Activated naive CD4-positive, alpha-beta T cell treated with Interleukin-2 at 50 U/mL for 16 hours (primary cell): ENCODE measurements at places on chromosomes 3 and 15.

DNA sequence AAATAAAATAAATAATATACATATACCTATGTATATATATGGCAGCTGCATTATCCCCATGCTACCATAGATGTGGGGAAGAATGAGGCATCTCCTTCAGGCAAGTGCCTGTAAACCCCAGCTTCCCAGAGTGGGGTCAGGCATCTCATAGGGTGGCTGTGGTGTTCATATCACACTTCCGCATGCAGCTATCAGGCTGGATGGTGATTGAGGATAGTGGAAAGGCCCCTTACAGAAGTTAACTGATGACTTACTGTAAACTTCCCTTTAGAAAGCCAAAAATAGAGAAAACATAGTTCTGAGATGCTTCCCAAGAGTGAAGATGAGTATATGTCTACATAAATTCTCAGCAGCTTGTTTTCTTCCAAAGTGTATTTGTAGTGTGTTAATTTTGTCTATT lies 3.5 kb upstream of the PP2D1 start:
- no peak for DNase-seq

DNA sequence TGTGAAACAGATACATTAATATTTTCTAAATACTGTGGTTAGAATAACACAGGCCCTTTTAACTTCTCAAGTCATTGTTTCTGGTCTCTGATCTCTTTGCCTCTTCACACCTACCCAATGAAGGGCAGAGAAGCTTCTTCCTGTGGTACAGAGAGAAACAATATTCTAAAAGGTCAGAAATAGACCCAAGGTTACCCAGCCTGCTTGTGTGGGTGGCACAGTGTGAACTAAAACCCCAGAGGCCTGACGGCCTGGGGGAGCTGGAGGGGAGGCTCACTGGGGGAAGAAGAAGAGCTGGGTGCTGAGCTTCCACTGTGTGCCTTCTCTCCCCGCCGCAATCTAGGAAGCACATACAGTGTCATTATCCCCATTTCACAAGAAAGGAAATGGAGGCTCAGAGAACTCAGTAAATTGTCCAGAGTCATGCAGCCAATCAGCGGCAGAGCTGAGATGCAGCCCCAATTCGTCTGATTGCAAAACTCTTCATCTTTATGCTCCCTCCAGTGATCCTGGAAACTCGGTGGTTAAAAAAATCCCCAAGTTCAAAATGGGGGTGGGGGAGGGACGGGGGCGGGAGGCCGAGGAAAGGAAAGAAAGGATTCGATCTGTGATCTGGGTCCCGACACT lies 64.1 kb upstream of the HEG1 start:
- no peak for DNase-seq

DNA sequence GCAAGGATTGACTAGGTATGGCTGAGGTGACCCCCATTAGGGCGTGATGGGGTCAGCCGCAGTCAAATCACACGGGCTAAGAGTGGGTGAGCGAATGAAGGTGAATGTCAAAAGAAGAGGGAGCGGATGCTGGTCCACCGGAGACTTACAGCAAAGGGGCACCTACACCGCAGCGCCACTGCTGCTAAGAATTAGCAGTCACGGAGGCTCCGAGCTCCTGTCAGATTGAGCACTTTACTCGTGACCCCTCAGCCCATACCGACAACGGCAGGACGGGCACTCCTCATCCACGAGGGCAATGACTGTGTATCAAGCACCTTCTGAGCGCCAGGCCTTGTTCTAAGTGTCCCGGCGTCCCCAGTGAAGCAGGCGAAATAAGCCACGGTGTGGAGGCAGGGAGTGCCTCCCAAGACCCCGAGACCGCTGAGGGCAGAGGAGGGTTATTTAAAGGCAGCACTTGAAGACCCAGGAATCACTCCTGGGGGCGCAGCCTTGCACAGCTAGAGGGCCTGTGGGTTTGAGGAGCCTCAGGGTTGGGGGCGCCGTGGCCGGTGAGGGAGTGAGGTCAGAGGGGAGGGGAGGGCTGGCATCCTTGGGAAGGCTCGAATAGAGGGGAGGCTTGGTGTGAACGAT lies 61.6 kb upstream of the GATA2 start:
- DNase-seq: no peak

GRCh38 chr3:51946796-51947195 lies 4.6 kb downstream of the PARP3 start:
- no peak for DNase-seq

- no peak for DNase-seq
Measured at GRCh38 chr3:148203297-148204010, 494.2 kb upstream of the AGTR1 start.

DNA sequence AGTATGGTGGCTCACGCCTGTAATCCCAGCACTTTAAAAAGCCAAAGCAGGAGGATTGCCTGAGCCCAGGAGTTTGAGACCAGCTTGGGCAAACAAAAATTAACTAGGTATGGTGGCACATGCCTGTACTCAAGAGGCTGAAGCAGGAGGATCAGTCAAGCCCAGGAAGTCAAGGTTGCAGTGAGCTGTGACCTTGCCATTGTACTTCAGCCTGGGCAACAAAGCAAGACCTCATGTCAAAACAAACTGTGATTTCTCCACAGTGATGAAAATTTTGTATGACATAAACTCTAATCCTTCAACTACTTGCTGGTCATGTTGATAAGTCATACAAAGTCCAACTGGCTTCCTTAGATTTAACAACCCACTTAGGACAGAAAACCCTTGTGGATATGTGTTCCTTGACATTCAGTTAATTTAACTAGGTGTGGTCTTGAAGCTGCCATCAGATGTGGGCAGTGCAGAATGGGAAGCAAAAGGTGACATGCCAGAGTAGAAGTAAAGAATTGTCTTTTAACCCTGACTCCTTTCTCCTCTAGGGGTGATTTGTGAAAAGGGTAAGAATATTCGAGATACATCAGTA lies 263.3 kb downstream of the PTPRG start:
- DNase-seq: no peak

DNA sequence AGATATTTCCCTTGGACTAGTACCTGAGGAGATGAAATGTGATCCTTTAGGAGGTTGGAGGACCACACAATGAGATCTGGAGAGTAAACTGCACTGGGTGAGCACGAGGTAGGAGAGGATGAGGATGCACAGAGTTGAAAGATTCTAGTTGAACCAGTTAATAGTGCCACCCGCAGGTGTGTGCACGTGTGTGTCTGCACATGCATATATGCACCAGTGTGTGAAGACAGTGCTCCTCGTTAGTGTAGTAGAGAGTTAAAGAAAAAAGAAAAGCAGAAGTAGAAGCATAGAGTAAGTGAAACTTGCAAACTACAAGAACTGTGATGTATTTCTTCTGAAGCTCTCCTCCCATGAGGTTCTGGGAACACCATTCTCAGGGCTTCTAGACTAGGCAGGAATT lies 8.4 kb downstream of the MED12L start:
- DNase-seq: no peak

DNA sequence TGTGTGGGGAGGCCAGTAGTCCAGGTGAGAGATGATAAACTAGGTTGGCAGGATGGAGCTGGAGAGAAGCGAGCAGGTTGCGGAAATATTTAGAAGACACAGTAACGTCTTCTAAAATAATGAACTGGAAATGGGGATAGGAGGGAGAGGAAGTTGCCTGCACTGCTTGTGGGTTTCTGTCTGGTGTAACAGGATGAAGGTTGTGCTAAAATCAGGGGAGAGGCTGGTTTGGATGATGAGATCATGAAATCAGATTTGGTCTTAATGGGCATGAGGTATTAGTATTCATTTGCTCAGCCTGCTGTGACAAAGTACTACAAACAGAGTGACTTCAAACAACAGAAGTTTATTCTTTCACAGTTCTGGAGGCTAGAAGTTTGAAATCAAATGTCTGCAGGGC lies 32.1 kb upstream of the TNFAIP8L3 start:
- DNase-seq: no peak

GRCh38 chr3:16373341-16373946 lies 108.4 kb downstream of the OXNAD1 start:
- DNase-seq: no peak

DNA sequence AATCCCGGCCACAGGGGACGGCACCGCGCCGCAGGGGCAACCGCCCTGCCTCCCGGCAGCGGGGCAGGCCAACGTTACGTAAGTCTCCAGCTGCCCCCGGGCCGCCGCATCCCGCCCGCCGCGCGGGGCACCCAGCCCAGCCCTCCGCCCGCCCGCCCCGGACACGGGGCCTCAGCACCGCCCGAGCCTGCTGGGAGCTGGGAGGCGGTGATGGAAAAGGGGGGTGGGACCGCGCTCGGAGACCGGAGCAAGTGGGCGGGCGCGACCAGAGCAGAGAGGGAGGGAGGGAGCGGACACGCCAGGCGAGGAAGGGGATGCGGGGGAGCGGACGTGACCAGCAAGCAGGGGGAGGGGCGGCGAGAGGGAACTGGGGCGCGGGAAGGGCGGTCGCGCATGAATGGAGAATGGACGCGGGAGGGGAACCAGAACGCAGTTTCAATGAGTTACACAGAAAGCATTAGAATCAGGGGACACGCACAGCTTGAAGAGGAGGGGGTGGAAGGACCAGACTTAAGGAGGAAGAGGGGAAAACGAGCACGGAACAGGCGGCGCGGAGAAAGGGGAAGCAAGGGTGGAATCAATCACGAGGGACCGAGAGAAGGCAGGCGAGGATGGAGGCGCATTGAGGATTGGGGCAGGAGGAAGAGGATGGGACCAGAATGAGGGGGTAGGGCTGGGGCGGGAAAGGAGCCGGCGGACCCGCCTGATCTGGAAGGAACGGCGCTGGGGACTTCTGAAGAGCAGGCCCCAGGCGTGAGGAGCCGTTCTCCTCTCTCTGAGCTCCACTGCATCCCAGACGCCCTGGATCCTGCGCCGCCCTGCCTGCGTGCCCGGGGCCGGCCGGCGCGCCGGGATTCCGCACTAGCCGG lies 559 bp downstream of the PKM start:
- peak; percentile 84 for DNase-seq

- peak; percentile 91 for DNase-seq
Measured at GRCh38 chr3:48685603-48686511, at the start of gene NCKIPSD. TSS of gene NCKIPSD (minus strand) at chr3:48685915. CDS start at chr3:48685807, 108 bp downstream.

GRCh38 chr3:186108106-186108940 lies 566 bp downstream of the ETV5 start:
- peak; percentile 15 for DNase-seq

GRCh38 chr3:4426261-4426781 lies 40.7 kb downstream of the SUMF1 start:
- DNase-seq: no peak

- no peak for DNase-seq
Measured at GRCh38 chr3:115524549-115524948, 98.8 kb upstream of the GAP43 start.

- DNase-seq: no peak
Measured at GRCh38 chr3:11536132-11536935, 107.4 kb downstream of the VGLL4 start.

DNA sequence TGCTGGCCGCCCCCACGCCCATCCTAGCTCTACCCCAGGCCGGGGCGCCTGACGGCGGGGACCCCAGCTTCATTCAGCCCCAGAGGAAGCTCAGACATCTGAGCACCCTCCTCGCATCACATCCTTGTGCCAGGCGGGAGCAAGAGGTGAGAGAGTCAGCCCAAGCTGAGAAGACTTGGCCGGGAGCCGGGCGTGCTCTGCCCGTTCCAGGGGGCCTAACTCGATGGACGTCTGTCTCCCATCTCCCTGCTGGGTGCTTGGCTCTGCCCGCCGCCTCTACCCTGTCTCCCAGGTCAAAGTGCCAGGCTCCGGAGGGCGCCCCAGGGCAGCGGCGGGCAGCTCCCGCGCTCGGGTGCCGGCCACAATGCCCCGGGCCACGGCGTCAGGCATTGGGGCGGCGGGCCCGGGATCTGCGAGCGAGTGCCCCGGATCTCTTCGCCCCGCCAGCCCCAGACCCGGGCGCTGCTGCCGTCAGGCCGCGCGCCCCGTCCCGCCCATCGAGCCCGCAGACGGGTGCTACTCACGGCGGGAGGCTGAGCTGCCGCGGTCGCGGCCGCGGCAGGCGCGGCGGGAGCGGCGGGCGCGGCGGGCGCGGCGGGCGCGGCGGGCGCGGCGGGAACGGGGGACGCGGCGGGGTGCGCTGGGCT lies 388 bp downstream of the DAPK2 start:
- DNase-seq: no peak

GRCh38 chr15:85878828-85879225 lies 84.1 kb upstream of the KLHL25 start:
- no peak for DNase-seq

GRCh38 chr15:36978625-36979024 lies 121.7 kb downstream of the MEIS2 start:
- DNase-seq: no peak

GRCh38 chr3:114714957-114715460 lies 421.2 kb downstream of the TIGIT start:
- DNase-seq: no peak

DNA sequence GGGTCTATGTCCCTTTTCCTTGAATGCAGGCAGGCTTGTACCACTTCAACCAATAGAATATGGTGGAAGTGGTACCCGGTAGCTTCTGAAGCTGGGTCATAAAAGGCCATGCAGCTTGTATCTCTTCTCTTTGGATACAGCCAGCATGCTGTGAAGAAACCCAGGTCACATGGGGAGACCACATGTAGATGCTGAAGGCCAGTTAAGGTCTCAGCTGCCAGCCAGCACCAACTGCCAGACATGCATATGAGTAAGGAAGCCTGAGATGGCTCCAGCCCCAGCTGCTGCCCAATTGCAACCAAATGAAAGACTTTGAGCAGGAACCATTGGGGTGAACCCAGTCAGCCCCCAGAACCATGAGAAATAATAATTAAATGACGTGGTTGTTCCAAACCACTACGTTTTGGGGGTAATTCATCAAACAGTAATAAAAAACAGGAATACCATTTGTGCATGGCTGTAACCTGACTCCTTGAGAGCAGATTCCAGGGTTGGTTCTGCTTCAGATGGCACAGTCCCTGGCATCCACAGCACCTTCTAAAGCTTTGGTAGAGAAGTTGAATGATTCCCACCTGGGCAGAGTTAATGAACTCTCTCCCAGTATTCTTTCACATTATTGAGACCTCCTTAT lies 3.8 kb downstream of the RBP2 start:
- no peak for DNase-seq

DNA sequence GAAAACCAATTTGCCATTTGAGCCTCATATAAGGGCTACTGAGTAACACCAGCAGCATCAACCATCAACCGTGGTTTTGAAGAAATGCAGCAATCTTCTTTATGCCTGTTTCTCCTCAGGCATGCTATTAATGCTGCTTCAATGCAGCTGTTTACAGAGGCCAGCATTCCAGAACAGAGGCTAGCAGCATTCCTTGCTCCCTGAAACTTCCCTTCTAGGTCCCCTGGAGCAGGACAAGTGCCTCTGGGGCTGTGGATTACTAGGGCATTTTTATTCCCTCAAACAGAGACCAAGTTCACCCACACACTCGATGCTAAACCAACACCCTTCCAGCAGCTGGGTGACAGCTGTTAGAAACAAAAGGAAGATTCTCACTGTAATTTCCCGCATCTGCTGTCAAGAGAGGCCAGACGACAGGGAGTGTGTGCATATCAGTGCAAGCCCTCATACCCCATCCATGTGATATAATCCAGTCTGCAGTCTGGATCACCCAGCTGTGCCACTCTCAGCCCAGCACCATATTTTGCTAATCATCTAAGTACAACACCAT lies 57.5 kb downstream of the HOMER2 start:
- DNase-seq: no peak
